ENCODE measurements at places on chromosomes 5 and 9.

GRCh38 chr5:74888117-74888516, 21.9 kb upstream of the FAM169A start:
- DNase-seq: no peak

DNA sequence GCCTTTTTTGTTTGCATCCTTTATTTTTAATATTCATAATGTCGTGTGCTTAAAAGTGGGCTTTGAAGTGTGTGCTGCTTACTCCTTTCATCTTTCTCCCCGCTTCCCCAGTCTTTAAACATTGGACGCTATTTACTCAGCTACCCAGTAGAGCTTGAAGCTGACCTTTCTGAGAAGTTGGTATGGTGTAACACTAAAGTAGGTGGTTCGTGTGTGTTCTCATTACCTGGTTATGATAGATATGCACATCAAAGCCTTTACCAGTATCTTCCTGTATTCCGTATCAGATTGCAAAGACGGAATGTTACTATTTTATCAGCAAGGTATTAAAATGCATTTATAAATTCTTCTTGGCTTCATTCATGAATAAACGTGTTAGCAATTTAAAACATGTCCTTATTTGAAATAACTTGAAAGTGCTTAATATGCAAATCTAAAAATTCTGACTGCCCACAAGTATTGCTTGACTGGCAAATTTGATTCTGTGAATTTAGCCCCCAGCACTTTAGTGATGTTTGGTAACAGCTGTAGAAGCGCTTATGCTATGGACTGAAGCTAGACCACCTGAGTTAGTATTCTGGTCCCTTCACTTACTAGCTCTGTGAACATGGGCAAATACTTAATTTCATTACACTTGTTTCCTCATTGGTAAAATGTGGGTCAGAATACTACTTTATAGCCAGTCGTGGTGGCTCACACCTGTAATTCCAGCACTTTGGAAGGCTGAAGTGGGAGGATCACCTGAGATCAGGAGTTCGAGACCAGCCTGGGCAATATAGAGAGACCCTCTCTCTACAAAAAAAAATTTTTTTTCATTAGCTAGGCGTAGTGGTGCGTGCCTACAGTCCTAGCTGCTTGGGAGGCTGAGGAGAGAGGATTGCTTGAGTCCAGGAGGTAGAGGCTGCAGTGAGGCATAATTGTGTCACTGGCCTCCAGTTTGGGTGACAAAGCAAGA, 1.7 kb downstream of the RRAGA start:
- DNase-seq: no peak

DNA sequence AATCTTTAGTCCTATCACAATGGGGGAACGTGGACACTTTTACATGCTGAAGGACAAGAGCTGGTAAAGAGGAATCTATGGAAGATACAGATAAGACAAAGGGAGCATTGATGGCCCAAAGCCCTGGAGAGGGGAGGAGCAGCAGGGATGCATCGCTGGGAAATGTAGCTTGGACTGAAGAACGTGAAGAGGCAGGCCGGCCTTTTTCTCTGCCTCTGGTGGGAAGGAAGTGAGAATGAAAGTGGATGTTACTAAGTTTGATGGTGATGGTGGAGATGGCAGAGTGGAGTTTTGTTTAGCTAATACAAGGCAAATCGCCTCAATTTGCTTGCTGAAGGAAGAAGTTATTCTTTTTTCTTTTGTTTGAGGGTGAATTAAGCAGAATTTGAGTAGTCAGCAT, 124.6 kb upstream of the TAF11L2 start:
- DNase-seq: no peak

DNA sequence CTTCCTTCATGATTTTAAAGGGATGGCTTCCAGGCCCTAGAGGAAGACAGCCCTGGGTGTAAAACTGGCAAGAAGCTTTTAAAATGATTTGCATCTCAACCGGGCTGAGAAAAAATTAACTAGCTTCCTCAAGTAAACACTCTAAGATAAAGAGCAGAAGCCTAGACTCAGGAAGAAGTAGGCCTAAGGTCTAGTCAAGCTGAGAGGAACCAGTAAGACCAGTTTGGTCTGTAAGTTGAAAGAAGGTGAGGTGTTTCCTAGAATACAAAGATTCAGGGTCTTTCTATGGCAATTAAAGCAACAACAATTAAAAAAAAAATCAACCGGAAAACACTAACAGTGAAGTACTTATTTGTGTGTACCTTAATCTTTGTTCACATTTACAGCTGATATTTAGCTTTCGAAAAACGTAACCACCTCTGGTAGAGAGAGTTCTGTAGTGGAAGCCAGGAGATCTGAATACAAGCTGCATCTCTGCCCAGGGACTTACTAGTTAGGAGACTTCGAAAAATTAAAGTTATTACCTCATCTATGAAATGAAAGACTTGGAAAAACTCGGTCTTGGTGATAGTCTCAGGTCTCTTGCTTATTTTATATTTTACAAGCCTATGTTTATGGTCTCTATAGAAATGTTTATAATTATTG, 75.7 kb downstream of the TUSC1 start:
- DNase-seq: no peak

DNA sequence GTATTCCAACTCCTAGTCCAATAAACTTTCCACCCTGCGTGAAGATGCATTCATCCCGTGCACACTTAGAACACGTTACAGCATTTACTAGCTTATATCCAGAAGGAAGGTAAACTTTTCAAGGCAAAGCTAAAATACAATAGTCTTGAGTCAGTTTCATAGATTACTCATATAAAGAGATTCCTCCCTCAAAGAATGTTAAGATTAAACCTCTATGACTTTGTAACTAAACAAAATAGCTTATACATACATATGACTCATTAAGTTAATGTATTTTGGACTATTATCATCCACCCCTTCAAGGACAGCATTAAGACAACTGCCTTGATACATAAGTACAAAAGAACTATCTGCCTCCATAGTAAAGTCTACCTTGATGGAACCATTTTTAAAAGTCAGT, 36.1 kb downstream of the TLE1 start:
- DNase-seq: no peak

GRCh38 chr5:51383131-51384121, at the start of gene ISL1:
TSS of gene ISL1 (plus strand) at chr5:51383448. CDS start at chr5:51383672, 224 bp downstream.
- no peak for DNase-seq

DNA sequence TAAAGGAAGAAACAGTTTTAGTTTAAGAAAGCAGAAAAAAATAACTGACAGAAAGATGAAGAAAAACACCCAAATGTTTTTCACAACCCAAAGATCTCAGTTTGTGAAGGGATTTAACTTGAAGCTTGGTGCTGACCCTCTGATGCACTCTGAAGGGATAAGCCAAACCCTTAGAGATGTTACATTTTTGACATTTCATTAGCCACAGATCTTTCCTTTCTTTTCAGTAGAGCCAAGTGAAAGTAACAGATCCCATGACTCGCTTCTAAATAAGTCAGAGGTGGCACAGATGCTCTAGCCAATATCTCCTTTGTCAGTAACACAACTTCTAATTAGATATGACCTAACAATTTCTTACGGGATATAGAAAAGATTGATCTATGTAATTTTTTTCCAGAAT, 394.5 kb upstream of the EDIL3 start:
- DNase-seq: no peak

GRCh38 chr9:127140181-127140580, 17.7 kb upstream of the ANGPTL2 start:
- peak; percentile 33 for DNase-seq

DNA sequence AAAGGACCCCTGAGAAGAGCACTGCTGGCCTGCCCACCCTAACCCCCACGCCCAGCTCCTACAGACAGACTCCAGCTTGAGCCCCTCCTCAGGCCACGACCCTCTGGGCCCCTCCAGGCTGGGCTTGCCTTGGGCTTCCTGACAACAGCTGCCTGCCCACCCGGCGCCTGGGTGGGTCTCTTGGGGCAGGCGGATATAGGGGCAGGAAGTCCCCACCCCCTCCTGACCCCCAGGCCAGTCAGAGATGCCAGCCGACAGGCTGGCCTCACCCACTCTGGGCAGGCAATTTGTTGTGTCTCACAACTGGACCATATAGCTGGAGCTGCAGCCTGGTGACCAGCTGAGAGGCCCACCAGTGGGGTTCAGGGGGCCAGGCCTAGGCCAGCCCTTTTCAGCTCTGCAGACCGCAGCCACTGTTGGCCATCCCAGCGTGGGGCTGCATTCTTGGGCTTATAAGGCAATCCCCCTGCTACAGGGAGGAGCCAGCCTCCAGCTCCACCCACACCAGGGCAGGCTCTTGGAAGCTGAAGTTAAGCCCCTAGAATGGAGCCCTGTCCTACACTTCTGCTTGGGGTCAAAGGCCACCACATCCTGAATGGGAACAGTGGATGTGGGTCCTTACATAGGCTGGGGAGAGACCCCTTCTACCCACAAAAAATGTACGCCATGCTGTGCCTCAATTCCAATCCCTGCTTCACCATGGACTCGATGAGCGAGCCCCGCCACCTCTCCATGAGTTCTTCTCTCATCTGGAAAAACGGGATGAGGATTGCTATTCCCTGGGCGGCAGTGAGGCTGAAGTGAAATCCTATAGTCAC, 2.0 kb downstream of the PDLIM7 start:
- DNase-seq: peak; percentile 60

DNA sequence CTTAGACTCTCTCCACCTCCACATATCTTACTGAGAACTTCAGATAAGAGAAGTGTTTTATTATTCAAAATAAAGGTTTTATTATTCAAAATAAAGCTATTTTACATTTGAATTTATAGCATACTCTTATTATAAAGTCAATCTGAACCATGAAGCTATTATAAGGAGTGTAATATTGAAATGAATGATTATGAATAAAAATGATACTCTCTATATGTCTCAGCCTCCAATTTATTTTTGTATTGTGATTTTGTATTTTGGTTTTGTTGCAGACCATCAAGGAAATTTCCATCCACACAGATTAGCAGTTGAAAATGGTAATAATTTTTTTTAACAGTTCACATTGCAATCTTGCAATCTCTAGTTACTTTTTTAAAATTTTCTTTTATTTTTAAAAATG, 10.2 kb downstream of the FOCAD start:
- DNase-seq: no peak

DNA sequence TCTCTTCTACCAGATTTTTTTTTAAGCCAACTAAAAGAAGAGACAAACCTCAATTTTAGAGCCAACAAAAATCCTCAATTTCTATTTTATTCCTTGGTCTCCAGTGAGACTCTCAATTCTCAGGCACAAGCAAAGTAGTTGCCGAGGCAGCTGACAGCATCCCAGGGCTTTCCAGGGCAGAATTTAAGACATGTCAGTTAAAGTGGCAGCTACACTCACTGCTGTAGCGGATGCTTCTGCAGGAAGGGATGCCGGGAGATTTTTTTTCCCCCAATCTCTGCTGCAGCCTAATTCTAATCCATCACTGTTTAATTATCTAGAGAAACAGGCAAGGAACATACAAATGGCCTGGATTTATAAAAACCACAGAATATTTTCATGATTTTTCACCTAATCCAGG, 57.0 kb downstream of the TTC39B start:
- DNase-seq: no peak

GRCh38 chr5:128763321-128763720, 202.0 kb upstream of the SLC27A6 start:
- DNase-seq: no peak

DNA sequence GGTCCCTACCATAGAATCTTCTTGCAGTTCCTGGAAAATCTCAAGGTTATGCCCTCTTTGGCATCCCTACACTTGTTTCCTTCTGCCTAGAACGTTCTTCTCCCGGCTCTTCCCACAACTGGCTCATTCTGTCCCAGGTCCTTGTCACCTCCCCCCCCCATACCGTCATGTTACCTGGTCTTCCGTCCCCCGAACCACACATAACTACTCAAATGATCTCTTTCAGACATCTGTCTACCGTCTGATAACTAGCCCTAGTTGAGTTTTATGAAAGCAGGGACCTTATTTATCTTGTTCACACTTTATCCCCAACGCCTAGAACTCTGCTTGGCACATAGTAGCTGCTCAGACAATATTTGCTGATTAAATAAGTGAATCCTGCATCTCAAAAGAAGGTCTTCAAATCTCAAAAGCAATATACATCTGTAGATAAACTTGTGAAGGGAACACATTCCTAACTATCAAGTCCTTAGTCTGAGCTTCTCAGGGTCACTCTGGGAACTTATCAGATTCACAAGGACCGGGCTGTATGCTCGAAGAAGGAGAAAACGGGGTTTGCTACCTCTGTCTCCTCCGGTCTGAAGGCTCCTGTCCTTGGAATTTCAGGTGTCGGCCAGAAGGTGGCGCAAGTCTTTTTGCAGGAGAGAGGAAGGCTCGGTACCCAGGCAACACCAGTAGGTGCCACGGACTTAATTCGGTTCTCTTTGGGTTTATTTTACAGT, 30.0 kb downstream of the LCP2 start:
- peak; percentile 90 for DNase-seq

DNA sequence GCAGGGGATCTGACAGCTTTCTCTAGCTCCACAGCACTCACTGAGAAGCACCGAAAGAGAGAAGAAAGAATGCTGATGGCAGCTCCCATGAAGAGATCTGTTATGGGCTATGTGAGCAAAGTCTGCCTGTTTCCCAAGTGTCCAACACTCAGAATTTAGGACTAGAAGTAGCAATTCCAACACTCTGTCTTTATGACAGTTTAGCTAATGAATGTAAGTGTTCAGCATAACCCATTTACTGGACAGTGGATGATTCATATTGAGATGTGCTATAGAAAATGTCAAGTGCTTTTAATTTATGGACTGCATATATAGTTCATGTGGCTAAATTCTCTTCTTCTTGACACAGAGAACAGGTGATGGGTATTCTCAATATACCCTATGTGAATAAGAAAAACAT, 683.1 kb upstream of the ZNF608 start:
- DNase-seq: no peak

DNA sequence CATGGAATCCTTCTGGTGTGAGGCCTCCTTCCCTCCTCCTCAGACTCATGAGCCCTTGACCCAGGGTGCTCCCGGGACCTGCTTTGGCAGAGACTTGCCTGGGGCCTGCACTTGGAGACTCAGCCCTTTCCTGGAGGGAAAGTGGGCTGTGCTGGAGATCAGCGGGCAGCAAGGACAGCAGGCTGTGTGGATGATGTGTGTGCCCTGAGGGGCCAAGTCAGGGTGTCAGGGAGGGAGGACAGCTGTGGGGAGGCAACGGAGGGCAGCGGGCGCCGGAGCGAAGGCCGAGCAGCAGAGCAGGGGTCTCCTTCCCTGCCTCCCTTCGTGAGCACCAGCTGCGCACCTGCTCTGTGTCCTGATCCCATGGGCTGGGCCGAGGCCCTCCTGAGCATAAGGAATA, 6.1 kb upstream of the CSF2 start:
- no peak for DNase-seq

GRCh38 chr5:1643651-1644392, 120.1 kb upstream of the LPCAT1 start:
- no peak for DNase-seq

- no peak for DNase-seq
These were observed 534 bp downstream of the SRFBP1 start for GRCh38 chr5:121962347-121962670.

DNA sequence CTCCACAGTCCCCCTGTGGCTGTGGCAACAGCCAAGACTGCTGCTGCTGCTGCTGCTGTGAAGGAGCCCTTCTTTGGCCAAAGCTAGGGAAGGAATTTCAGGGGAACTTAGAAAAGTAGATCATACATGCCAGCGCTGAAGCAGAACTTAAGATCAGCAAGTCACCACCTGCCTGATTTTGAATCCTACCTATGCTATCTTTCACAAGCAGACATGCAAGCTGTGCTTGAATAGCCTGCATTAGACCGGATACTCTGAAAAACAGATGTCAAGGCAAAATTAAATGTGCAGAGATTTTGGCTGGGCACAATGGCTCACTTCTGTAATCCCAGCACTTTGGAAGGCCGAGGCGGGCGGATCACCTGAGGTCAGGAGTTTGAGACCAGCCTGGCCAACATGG, 99.3 kb upstream of the ZNF366 start:
- no peak for DNase-seq
